ENCODE measurements at places on chromosomes 2 and 18. TPM values are rescaled to one million over a fixed set of nuclear protein-coding genes. Genes with fewer than 3 reads are reported as not detected.

The SCN1A gene
- not detected for total RNA-seq

The MCFD2 gene
- total RNA-seq: 78.9 TPM

GRCh38 chr2:12787891-12788801 lies 71.4 kb downstream of the TRIB2 start:
- no peak for DNase-seq

DNA sequence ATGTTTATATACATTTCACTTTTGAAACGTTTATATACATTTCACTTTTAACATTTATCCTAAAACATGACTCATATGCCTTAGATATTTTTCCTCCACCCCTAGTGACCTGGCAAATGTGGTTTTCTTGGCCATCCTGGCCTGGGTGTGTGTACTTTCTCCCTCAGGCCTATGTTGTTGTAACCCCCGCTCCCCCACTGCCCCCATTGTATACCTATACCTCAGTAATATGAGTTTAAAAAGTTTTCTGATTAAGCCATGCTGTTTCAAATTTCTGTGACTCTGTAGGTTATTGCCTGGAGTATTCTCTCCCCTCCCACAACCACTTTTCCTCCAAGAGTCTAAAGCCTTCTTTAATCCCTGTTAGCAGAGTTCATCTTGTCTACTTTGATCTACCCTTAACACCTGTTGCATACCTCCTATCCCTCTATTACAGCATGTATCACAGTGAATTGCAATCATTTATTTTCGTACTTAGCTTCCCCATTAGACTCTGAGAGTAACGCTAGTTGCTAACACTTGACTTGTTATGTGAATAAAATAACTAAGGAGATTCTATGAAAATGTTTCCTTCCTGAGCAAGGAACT lies 67.9 kb downstream of the LCLAT1 start:
- DNase-seq: no peak

DNA sequence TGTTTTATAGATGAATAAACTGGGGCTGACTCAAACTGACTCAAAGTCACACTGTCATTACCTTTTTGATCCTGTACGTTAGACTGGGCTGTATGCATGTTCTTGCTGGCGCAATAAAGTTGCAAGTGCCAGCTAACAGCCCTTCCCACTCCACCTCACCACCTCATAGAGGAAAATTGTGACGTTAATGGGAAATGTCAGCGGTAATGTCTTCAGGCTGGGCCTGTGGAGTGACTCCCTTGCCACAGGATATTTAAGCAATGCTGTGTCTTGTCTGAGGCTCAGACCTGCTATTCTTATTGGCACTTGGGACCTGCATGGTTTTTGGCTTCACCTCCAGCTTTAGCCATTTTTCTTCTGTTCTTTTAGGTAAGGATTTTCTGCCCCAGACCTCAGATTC lies 25.2 kb upstream of the CASP10 start:
- no peak for DNase-seq

The MPPE1 gene
- total RNA-seq: 56.7 TPM

GRCh38 chr2:64681479-64681967 lies 27.8 kb upstream of the SERTAD2 start:
- DNase-seq: no peak

DNA sequence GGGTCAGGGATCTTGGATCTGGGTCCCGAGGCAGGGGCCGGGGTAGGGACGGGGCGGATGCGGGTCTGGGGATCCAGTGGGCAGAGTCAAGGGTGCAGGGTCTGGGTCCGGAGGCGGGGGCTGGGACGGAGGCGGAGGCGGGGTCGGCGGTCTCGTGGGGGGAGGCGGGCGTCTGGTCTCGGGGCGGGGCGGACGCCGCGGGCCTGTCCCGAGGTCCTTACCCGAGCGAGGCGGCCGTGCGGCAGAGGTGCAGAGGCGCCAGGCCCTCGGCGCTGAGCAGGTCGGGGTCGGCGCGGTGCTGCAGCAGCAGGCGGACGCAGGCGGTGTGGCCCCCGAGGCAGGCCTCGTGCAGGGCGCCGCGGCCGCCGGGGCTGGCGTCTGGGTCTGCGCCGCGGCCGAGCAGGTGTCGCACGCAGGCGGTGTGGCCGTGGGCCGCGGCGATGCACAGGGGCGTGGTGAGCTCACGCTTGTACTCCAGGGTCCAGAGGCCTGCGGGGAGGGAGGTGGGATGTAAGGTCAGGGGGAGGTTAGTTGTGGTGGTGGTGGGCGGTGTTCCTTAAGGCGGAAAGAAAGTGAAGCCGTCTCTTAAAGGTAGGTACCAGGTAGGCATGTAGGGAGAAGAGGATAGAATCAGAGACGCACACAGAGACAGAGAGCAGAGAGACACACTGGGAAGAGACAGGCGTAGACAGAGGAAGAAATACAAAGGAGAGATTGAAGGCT lies 26.6 kb downstream of the ASB18 start:
- no peak for DNase-seq

GRCh38 chr2:14330884-14331283 lies 301.6 kb upstream of the LRATD1 start:
- DNase-seq: no peak
